Colonic mucosa (tissue), 4 donors: ENCODE measurements at places on chromosomes 11 and 22. TPM values are rescaled to one million over a fixed set of nuclear protein-coding genes. Genes with fewer than 3 reads are reported as not detected.

DNA sequence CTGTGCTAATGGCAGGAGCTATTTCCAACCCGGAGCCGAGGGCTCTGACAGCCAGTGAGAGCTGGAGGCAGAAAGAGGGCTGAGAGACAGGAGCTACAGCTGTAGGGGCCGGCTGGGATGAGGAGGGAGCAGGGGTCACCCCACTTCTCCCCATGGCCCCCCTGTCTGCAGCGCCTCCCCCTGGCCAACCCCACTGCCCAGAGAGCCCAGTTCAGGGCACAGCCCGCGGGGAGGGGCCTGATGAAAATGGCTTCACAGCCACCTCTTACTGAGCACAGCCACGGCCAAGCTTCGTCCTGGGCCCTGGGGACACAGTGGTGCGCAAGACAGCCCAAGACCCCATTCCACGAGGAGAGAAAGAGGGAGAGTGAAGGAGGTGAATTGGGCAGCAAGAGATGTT lies 27.9 kb downstream of the RPL3 start:
- DNase-seq, result no peak
- no peaks in the 10 kb centered on the region for H3K36me3 ChIP-seq
- no peaks in the 10 kb centered on the region for H3K27me3 ChIP-seq
- no peak overlapping the region for H3K4me3 ChIP-seq
- peaks cover 6% of the 10 kb centered on the region for H3K4me1 ChIP-seq
- H3K27ac ChIP-seq, result no peak overlapping the region

DNA sequence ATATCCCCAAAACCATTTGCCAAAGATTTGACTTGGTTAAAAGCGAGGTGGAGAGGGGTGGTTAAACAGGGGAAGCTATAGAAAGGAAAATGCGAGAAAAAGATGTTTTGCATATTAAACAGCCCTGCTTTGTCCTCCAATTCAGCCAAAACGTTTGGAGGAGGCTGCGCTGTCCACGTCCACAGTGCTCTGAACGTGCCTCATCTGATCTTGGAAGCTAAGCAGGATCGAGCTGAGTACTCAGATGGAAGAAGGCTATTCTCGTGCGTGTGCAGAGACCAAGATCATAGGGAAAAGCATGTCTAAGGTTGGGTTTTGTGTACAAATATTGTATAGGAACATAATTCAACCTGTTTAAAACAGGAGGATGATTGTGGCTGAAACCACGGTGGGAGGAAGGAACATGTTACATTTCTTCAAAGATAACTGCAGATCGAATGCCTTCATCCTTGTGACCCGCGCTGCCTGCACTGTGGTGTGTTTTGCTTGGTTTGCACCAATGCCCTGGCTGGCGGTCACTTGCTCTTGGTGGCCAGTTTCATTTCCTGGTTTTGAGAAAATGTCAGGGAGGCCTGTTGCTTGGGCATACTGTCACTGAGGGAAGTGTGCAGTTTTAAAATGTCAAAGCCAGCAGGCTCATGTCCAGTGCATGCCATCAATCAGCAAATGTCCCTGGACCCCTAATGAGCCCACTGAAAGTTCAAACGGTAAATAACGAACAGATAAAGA lies 40.4 kb downstream of the FLI1 start:
- peak; percentile 38 for DNase-seq
- no peaks in the 10 kb centered on the region for H3K27me3 ChIP-seq
- H3K4me3 ChIP-seq, result no peak overlapping the region

DNA sequence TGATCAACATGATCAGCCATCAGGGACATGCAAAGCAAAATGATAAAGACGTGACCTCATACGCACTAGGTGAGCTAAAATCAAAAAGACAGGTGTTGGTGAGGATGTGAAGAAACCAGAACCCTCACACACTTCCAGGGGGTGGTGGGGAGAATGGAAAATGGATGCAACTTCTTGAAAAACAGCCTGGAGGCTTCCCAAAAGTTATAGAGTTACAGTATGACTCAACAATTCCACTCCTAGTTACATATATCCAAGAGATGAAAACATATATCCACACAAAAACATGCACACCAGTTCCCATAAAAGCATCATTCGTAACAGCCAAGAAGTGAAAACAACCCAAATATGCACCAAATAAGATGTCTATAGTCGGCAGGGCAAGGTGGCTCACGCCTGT lies 42.1 kb upstream of the APLNR start:
- no peak overlapping the region for H3K4me3 ChIP-seq
- peaks cover 9% of the 10 kb centered on the region for H3K4me1 ChIP-seq
- H3K36me3 ChIP-seq, result no peaks in the 10 kb centered on the region
- H3K27me3 ChIP-seq, result no peaks in the 10 kb centered on the region

GRCh38 chr11:112253605-112254242 lies 6.9 kb downstream of the PLET1 start:
- no peak overlapping the region for H3K27ac ChIP-seq
- no peak for DNase-seq
- no peaks in the 10 kb centered on the region for H3K4me1 ChIP-seq
- no peaks in the 10 kb centered on the region for H3K27me3 ChIP-seq

DNA sequence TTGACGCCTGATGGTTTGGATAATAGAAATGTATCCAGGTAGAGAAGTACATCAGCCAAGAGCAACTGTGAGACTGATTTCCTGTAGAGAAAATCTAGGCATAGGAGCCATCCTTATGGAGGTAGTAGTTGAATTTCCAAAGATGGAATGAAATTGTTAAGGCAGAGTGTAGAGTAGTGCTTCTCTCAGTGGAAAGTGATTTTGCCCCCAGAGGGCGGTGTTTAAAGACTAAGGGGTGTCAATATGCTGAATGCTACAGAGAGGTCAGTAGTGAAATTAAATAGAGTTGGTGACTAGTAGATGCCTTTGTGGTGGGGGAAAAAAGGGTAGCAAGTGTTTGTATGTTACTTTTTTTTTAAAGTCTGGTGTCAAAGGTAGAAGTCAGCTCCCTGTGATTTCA lies 54.5 kb downstream of the TRIM44 start:
- H3K4me1 ChIP-seq, result no peaks in the 10 kb centered on the region
- no peak for DNase-seq
- H3K4me3 ChIP-seq, result no peak overlapping the region

DNA sequence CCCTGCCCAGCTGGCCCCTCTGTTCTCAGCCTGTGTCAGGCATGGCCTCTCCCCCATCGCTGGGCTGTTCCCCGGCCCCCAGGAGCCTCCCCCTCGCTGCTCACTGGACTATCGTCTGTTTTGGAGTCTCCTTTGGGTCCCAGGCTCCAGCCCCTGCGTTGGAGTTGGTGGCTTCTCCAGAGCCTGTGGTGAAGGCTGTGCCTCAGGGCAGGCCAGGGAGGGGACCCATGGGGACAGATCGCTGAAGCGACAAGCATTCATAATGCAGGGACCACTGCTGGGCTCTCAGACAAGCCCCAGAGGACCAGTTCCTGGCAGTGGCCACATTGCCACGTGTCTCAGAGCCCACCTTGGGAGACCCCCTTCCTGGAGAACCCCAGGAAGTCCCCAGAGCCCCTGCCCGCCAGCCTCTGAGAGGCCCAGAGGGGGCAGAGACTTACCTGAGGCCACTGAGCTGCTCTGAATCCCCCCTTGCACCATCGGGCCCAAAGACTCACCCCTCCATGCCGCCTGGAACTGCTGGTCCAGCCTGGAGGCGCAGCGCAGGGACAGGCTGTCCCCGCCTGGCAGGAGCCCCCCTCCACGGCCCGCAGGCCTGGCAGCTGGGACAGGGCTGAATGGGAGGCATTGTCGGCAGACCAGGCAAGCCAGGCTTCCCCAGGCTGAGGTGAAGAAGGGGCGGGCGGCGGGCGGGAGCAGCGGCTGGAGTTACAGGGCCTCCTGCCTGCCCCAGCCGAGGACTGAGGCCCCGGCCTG lies at the start of gene CHADL:
CHADL (minus strand) TSS at position 555 of the 756 bp plus-strand sequence; CDS start at position 505, 50 bp downstream.
- H3K4me3 ChIP-seq, result no peak within 1 kb of the TSS
- no peaks in the 10 kb centered on the region for H3K27me3 ChIP-seq
- no peaks in the 10 kb centered on the region for H3K36me3 ChIP-seq
- H3K4me1 ChIP-seq, result peaks cover 12% of the 10 kb centered on the region
- DNase-seq, result no peak
- H3K27ac ChIP-seq, result no peak within 1 kb of the TSS

GRCh38 chr22:19291218-19291579 lies 320 bp downstream of the CLTCL1 start:
- peak overlapping the region; percentile 96 for H3K4me3 ChIP-seq
- no peak overlapping the region for H3K27ac ChIP-seq
- no peaks in the 10 kb centered on the region for H3K4me1 ChIP-seq
- H3K36me3 ChIP-seq, result no peaks in the 10 kb centered on the region
- H3K27me3 ChIP-seq, result no peaks in the 10 kb centered on the region
- DNase-seq, result peak; percentile 28

DNA sequence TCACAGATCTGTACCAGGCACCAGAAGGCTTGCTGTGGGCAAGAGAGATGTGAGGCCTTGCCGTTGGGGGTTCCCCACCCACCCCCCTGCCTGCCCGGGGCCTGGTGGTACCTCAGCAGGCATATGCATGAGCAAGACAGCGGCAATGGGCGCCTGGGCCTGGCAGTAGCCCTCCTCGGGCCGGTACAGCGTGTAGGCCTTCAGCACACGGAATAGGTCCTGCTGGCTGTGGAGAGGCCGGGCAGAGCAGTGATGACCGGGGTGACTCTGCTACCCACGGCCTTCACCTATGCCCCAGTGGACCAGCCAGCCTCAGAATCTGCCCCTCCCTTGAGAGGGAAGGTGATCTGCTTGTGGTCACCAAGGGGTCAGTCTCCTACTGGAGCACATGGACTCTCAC lies 5.5 kb upstream of the CASTOR1 start:
- H3K36me3 ChIP-seq, result peaks cover 15% of the 10 kb centered on the region
- peaks cover 6% of the 10 kb centered on the region for H3K4me1 ChIP-seq
- no peak overlapping the region for H3K27ac ChIP-seq
- no peak overlapping the region for H3K4me3 ChIP-seq
- H3K27me3 ChIP-seq, result no peaks in the 10 kb centered on the region
- no peak for DNase-seq

GRCh38 chr11:111938687-111939160 lies 1.6 kb downstream of the DIXDC1 start:
- H3K4me3 ChIP-seq, result no peak overlapping the region
- H3K36me3 ChIP-seq, result no peaks in the 10 kb centered on the region
- no peak for DNase-seq
- H3K4me1 ChIP-seq, result no peaks in the 10 kb centered on the region
- H3K27ac ChIP-seq, result peak overlapping the region; percentile 28
- no peaks in the 10 kb centered on the region for H3K27me3 ChIP-seq

GRCh38 chr11:79942646-79943045 lies 501.8 kb upstream of the TENM4 start:
- H3K27ac ChIP-seq, result no peak overlapping the region
- no peak overlapping the region for H3K4me3 ChIP-seq
- no peaks in the 10 kb centered on the region for H3K4me1 ChIP-seq

- H3K36me3 ChIP-seq, result no peaks in the 10 kb centered on the region
- DNase-seq, result no peak
- no peak overlapping the region for H3K27ac ChIP-seq
- no peaks in the 10 kb centered on the region for H3K4me1 ChIP-seq
- H3K4me3 ChIP-seq, result no peak overlapping the region
- no peaks in the 10 kb centered on the region for H3K27me3 ChIP-seq
Observed at GRCh38 chr22:20043997-20044342, 23.1 kb downstream of the TANGO2 start.

GRCh38 chr11:75273411-75274391 lies 33.1 kb downstream of the TPBGL start:
- H3K36me3 ChIP-seq, result peaks cover 24% of the 10 kb centered on the region
- H3K27ac ChIP-seq, result no peak overlapping the region
- DNase-seq, result no peak
- no peak overlapping the region for H3K4me3 ChIP-seq

GRCh38 chr11:55895216-55895615 lies 12.1 kb downstream of the TRIM51 start:
- no peaks in the 10 kb centered on the region for H3K27me3 ChIP-seq
- no peak overlapping the region for H3K27ac ChIP-seq
- H3K4me3 ChIP-seq, result no peak overlapping the region
- no peaks in the 10 kb centered on the region for H3K4me1 ChIP-seq
- no peaks in the 10 kb centered on the region for H3K36me3 ChIP-seq
- no peak for DNase-seq

GRCh38 chr11:111312076-111312475 lies 13.7 kb downstream of the POU2AF3 start:
- no peak overlapping the region for H3K4me3 ChIP-seq
- H3K36me3 ChIP-seq, result no peaks in the 10 kb centered on the region
- DNase-seq, result peak; percentile 71

DNA sequence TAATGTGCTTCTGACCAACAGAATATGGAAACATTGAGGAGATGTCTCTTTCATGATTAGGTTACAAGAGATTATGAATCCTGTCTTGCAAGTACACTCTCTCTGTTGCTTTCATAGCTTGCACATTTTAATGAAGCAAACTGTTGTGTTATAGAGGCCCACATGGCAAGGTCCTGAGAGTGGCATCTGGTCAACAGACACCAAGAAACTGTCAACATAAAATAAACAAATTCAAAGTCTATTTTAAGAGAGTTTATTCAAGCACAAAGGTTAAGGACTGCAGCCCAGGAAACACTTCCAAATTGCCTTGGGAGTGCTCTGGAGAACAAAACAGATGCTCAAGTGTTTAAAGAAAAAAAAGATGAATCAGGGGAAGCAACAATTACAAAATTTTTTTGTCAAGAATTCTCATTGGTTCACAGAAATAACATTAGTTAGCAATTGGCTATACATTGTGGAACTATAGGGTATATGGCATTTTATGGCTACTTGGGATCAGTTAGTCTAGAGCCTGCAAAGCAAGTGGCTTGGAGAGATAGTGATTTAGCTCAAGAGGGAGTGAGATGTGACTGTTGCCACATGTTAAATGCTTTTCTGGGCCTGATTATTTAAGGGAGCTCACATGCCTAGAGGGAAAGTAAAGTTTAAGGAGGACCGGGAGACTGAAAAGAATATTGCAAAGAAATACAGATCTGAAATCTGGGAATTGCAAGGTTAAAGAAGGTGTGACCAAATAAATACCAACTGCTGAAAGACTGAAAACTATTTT lies 54.6 kb downstream of the CTSC start:
- no peak for DNase-seq
- no peak overlapping the region for H3K4me3 ChIP-seq
- no peaks in the 10 kb centered on the region for H3K36me3 ChIP-seq
- no peaks in the 10 kb centered on the region for H3K27me3 ChIP-seq

GRCh38 chr11:105829084-105829483 lies 193.0 kb downstream of the MSANTD4 start:
- no peak overlapping the region for H3K27ac ChIP-seq
- no peaks in the 10 kb centered on the region for H3K36me3 ChIP-seq
- no peaks in the 10 kb centered on the region for H3K4me1 ChIP-seq
- DNase-seq, result no peak
- H3K4me3 ChIP-seq, result no peak overlapping the region

GRCh38 chr11:77806993-77807392 lies 13.5 kb downstream of the RSF1 start:
- H3K4me1 ChIP-seq, result no peaks in the 10 kb centered on the region
- DNase-seq, result no peak
- H3K27me3 ChIP-seq, result no peaks in the 10 kb centered on the region
- H3K36me3 ChIP-seq, result no peaks in the 10 kb centered on the region

- DNase-seq, result no peak
- H3K4me3 ChIP-seq, result no peak overlapping the region
- no peaks in the 10 kb centered on the region for H3K27me3 ChIP-seq
- no peaks in the 10 kb centered on the region for H3K36me3 ChIP-seq
- no peak overlapping the region for H3K27ac ChIP-seq
- peaks cover 13% of the 10 kb centered on the region for H3K4me1 ChIP-seq
Observed at GRCh38 chr22:39478441-39478850, 21.6 kb downstream of the MGAT3 start.

The NPAS4 gene
- total RNA-seq, result 0.37 TPM

The TREH gene
- total RNA-seq, result 2.4 TPM

The CSRP3 gene
- not detected for total RNA-seq

The RCOR2 gene
- 5.2 TPM for total RNA-seq

The SMTNL1 gene
- not detected for total RNA-seq
